ENCODE measurements at places on chromosomes 1 and 21.

DNA sequence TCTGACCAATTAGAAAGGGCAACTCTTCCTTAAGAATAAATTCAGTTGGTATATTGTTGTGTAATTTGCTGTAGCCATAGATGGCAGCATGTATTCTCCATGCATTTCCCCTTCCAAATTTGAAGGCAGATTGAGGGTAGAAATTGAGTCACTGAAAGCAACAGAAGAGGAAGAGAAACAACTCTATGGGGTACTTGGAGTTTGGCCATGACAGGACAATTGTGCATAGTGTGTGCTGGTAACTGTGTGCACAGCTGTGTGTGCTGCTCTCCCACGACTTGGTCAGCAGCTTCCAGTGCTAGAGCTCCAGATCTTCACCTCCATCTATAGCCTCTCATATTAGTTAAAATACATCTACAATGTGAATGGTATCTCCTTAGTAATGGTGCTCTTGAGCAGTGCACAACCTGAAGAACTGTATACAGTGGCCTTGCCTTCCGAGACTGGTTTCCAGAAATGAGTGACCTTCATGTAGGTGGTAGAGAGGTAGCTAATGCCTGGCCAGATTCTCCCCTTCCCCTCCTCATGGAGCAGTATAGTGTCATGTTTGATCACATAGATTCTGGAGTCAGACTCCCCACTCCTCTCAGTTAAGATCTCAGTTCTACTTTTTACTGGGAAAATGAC lies 882 bp upstream of the FCAMR start:
- no peak for DNase-seq

DNA sequence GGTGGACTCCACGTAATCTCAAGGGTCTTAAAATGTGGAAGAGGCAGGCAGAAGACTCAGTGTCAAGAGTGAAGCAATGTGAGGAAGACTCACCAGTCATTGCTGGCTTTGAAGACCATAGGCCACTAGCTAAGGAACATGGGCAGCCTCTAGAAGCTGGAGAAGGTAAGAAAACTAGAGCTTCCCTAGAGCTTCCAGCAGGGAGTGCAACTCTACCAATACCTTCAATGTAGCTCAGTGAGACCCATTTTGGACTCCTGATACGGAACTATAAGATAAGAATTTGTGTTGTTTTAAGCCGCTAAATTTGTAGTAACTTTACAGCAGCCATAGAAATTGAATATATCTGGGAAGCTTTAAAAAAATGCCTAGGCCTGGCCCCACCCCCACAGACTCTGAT lies 18.9 kb downstream of the METTL13 start:
- no peak for DNase-seq

DNA sequence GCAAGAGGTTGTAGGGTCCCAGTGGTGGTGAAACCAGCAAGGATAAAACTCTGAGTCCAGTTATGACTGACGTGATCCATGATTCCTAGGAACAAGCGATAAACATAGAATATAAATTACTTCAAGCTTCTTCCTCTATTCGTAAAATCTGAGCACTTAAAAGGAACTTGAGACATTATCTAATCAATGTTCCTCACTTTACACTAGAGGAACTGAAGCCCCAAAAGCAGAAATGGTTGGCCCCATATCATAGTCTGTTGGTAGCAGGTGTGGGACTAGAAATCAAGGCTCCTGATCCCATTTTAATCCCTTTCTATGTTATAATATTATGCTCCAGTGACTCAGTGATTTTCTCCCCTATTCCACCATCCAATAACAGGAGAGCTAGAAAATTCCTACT lies 21.9 kb upstream of the MNDA start:
- DNase-seq: no peak

GRCh38 chr1:91714867-91715381 lies 171.0 kb downstream of the TGFBR3 start:
- no peak for DNase-seq

GRCh38 chr21:29279558-29279957 lies 19.2 kb upstream of the BACH1 start:
- DNase-seq: no peak

- DNase-seq: no peak
Observed at GRCh38 chr1:42433369-42433768, 22.5 kb downstream of the ZMYND12 start.

- DNase-seq: no peak
Observed at GRCh38 chr1:11132563-11133293, 33.1 kb upstream of the EXOSC10 start.

DNA sequence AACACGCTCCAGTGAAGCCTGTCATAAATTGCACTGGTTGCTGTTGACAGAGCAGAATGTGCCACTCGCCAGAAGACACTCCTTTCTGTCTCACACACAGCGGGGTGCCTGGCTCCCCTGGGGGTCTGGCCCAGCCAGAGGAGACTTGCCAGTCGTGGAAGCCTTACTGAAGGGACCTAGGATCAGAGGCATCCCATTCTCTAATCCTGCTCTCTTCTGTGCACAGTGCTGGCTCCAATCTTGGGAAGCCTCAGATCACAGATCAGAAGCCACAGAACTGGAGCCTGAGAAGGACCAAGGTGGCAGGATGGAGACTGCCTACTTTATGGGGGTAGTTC lies 1.4 kb downstream of the SLC9A1 start:
- no peak for DNase-seq

DNA sequence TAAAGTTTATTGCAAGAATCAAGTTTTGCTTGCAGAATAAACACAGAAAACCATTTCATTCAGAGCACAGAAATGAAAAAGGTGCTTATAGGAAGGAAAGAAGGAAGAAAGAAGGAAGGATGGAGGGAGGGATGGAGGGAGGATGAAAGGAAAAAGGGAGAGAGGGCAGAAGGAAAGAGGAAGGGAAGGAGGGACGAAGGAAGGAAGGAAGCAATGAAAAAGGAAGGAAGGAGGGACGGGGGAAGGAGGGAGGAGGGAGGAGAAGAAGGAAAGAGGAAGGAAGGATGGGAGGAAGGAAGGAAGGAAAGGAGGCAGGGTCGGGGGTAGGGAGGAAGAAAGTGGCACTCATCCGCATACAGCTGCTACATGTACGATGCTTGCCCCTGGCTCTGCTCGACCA lies 104.9 kb upstream of the GCLM start:
- DNase-seq: no peak
